ENCODE measurements at places on chromosomes 2 and 18.

DNA sequence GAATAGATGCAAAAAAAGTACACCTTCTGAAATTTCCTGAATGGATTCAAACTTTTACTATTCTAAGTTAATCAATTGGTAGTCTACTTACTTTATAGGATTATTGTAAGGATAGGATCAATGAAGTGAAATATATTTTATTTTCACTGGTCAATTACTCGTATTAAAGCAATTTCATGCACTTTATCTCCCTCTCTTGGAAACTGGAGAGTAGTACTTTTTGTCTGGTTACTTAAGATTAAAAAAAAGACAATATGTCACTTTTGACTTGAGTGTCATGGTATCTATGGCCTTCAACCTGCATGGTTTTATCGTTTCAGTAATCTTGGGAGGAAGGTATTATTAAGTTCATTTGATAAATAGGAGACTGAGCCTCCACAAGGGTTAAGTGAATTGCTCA lies 1.0 kb upstream of the KYNU start:
- no peak for DNase-seq

GRCh38 chr2:4765787-4766530 lies 926.2 kb upstream of the SOX11 start:
- no peak for DNase-seq

GRCh38 chr18:12393998-12394397 lies 13.7 kb upstream of the PRELID3A start:
- DNase-seq, result no peak

DNA sequence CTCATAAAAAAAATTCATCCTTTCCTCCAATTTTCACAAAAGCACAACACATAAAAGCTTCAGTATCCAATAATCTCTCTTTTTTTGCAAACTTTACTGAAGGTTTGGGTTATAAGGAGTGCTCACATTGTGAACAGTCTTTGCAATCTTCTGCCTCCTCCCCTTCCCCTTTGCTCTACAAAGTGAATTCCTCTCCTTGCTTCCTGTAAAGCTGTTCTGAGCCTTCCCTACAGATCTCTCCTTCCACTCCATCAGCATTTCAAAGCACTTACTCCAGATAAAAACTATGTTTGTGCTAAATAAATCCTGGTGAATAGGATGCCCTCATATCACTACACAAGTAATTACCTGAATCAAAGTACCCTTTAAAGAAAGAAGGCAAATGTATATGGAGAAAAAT lies 4.6 kb upstream of the PDK1 start:
- no peak for DNase-seq

GRCh38 chr2:152466980-152467676 lies 132.2 kb downstream of the FMNL2 start:
- DNase-seq, result no peak

DNA sequence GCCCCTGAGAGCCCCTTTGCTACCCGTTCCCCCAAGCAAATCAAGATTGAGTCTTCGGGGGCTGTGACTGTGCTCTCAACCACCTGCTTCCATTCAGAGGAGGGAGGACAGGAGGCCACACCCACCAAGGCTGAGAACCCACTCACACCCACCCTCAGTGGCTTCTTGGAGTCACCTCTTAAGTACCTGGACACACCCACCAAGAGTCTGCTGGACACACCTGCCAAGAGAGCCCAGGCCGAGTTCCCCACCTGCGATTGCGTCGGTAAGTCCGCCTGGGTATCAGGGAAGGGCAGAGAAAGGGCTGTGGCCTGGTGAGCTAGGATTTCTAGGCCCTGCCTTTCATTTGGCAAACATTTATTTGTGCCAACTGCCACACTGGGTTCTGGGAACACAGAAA lies 63.4 kb downstream of the TET3 start:
- no peak for DNase-seq

Data from activated T-cell treated with anti-CD3 and anti-CD28 coated beads, Interleukin-2, amount 50 U/mL, for 1 hour (primary cell).